Endothelial cell of umbilical vein (primary cell): ENCODE measurements at places on chromosomes 3 and 15. TPM values are rescaled to one million over a fixed set of nuclear protein-coding genes. Genes with fewer than 3 reads are reported as not detected.

- H3K4me1 ChIP-seq: no peaks in the 10 kb centered on the region
- no peak overlapping the region for H3K4me3 ChIP-seq
- no peaks in the 10 kb centered on the region for H3K36me3 ChIP-seq
These were observed 17.9 kb downstream of the PXK start for GRCh38 chr3:58350627-58351013.

NKTR gene
- 92.6 and 99.0 TPM in 2 replicates for total RNA-seq

GRCh38 chr3:176848431-176849214, 348.7 kb downstream of the TBL1XR1 start:
- no peaks in the 10 kb centered on the region for H3K4me1 ChIP-seq
- DNase-seq: no peak
- H3K36me3 ChIP-seq: no peaks in the 10 kb centered on the region
- H3K27ac ChIP-seq: no peak overlapping the region

- peak overlapping the region; percentile 93 for H3K4me3 ChIP-seq
- H3K36me3 ChIP-seq: no peaks in the 10 kb centered on the region
- H3K4me1 ChIP-seq: peaks cover 19% of the 10 kb centered on the region
- no peak for DNase-seq
- no peak overlapping the region for H3K27ac ChIP-seq
These were observed 2.0 kb downstream of the PDIA5 start for GRCh38 chr3:123068601-123069381.

P2RY1 gene
- total RNA-seq: 1.7 and 1.9 TPM in 2 replicates

KBTBD12 gene
- total RNA-seq: not detected in 2 replicates

UACA gene
- 270 and 292 TPM in 2 replicates for total RNA-seq

DNA sequence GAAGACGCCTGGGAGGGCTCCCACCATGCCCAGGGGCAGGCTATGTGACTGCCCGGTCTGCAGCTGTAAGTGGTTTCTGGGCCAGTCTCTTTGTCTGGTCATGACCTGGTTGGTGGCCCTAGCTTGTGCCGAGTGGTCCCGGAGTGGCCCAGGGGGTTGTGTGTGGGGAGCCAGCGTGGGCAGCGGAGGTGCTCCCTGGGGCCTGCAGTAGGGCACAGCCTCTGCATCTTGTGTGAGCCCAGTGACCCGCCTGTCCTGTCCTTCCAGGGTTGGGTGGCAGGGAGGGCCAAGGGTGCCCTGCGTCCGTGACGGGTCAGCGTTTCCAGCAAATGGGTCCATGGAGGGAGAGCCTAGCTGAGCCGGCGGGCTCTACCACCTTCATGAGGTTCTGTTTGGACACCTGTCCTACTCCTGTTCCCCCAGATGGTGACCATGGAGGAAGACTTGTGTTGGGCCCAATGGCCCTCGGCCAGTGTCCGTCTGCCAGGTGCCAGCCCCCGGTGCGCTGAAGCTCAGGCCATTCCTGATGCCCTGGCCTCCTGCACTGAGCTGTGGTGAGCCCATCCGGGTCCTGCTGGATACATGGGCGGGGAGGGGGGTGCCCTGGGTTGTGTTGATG, 215.4 kb downstream of the SNRPN start:
- H3K4me3 ChIP-seq: no peak overlapping the region
- H3K27ac ChIP-seq: no peak overlapping the region
- H3K27me3 ChIP-seq: no peaks in the 10 kb centered on the region
- H3K36me3 ChIP-seq: no peaks in the 10 kb centered on the region
- no peaks in the 10 kb centered on the region for H3K4me1 ChIP-seq
- DNase-seq: no peak

- no peak overlapping the region for H3K4me3 ChIP-seq
- no peaks in the 10 kb centered on the region for H3K4me1 ChIP-seq
- H3K27ac ChIP-seq: no peak overlapping the region
- H3K27me3 ChIP-seq: no peaks in the 10 kb centered on the region
These were observed 204.6 kb upstream of the CFAP20DC start for GRCh38 chr3:59254433-59254832.

- H3K4me3 ChIP-seq: no peak overlapping the region
- no peak overlapping the region for H3K27ac ChIP-seq
- no peak for DNase-seq
- H3K27me3 ChIP-seq: no peaks in the 10 kb centered on the region
These were observed 193.9 kb downstream of the ZNF621 start for GRCh38 chr3:40718681-40719080.

DNA sequence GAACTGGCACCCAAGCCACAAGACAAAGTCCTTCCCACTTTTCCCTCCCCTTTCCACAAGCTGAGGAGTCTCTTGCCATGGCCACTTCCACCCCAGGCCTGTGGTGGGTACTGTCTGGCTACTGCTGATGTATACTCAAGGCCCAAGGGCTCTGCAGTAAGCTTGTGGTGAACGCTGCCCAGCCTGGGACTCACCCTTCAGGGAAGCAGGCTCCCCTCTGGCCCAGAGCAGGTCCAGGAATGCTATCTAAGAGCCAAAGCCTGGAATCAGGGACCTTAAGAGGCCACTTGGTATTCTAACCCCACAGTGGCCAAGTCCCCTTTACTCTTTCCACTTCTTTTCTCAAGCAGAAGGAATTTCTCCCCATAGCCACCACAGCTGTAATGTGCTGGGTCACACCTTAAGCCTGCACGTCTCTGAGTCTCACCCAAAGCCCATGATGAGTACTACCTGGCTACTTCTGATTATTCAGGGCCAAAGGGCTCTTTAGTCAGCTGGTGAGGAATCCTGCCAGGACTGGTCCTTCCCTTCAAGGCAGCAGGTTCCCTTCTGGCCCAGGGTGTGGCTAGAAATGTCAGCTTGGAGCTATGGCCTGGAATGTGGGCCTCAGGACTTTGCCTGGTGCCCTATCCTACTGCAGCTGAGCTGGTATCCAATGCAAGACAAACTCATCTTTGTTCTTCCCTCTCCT, 4.0 kb downstream of the PATL2 start:
- no peak overlapping the region for H3K27ac ChIP-seq
- no peak overlapping the region for H3K4me3 ChIP-seq
- no peaks in the 10 kb centered on the region for H3K36me3 ChIP-seq
- peaks cover 4% of the 10 kb centered on the region for H3K4me1 ChIP-seq

GRCh38 chr3:105414841-105415240, 48.1 kb downstream of the ALCAM start:
- no peak overlapping the region for H3K27ac ChIP-seq
- peak; percentile 29 for DNase-seq
- H3K27me3 ChIP-seq: no peaks in the 10 kb centered on the region
- peaks cover 7% of the 10 kb centered on the region for H3K4me1 ChIP-seq
- no peaks in the 10 kb centered on the region for H3K36me3 ChIP-seq
- no peak overlapping the region for H3K4me3 ChIP-seq

- peak; percentile 34 for DNase-seq
- H3K27ac ChIP-seq: peak overlapping the region; percentile 99
- H3K4me3 ChIP-seq: peak overlapping the region; percentile 73
- peaks cover 64% of the 10 kb centered on the region for H3K4me1 ChIP-seq
- peaks cover 34% of the 10 kb centered on the region for H3K36me3 ChIP-seq
These were observed 2.5 kb downstream of the AMOTL2 start for GRCh38 chr3:134371542-134372324.

DNA sequence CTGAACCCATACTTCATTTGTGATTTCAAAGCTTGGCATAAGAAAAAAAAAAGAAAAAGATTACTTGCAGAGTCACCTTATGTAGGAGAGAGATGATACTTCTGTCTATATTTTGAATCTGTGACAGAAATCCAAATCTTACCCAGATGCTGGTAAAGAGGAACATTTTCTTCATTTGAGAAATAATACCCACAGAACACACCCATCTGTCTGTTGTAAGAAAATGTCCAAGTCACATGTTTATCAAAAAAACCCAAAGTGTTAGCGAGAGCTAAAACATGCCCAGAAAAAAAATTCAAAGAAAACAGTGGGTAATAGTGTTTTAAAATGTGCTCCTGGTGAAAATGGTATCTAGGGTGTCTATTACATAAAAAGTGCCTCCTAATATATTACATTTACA, 18.0 kb upstream of the RAP2B start:
- H3K4me1 ChIP-seq: peaks cover 39% of the 10 kb centered on the region
- H3K4me3 ChIP-seq: no peak overlapping the region
- DNase-seq: no peak
- no peaks in the 10 kb centered on the region for H3K36me3 ChIP-seq
- no peaks in the 10 kb centered on the region for H3K27me3 ChIP-seq

- H3K4me3 ChIP-seq: no peak overlapping the region
- no peak for DNase-seq
- no peaks in the 10 kb centered on the region for H3K4me1 ChIP-seq
These were observed 64.5 kb upstream of the CADPS start for GRCh38 chr3:62939707-62940106.

- no peaks in the 10 kb centered on the region for H3K36me3 ChIP-seq
- H3K4me3 ChIP-seq: no peak overlapping the region
- DNase-seq: no peak
- no peak overlapping the region for H3K27ac ChIP-seq
These were observed 207.0 kb upstream of the NSMCE3 start for GRCh38 chr15:29476503-29477080.

GRCh38 chr3:12484983-12485327, 675 bp downstream of the TSEN2 start:
- H3K27me3 ChIP-seq: no peaks in the 10 kb centered on the region
- H3K4me1 ChIP-seq: peaks cover 23% of the 10 kb centered on the region
- H3K27ac ChIP-seq: no peak overlapping the region
- no peaks in the 10 kb centered on the region for H3K36me3 ChIP-seq
- no peak for DNase-seq

- no peak overlapping the region for H3K27ac ChIP-seq
- H3K4me3 ChIP-seq: no peak overlapping the region
- H3K27me3 ChIP-seq: peaks cover 18% of the 10 kb centered on the region
These were observed 50.7 kb downstream of the ADCY5 start for GRCh38 chr3:123397921-123398785.

GRCh38 chr15:96336596-96337364, 6.3 kb downstream of the NR2F2 start:
- H3K27me3 ChIP-seq: no peaks in the 10 kb centered on the region
- peak; percentile 62 for DNase-seq
- H3K36me3 ChIP-seq: peaks cover 37% of the 10 kb centered on the region
- H3K27ac ChIP-seq: peak overlapping the region; percentile 89
- peak overlapping the region; percentile 99 for H3K4me3 ChIP-seq

DNA sequence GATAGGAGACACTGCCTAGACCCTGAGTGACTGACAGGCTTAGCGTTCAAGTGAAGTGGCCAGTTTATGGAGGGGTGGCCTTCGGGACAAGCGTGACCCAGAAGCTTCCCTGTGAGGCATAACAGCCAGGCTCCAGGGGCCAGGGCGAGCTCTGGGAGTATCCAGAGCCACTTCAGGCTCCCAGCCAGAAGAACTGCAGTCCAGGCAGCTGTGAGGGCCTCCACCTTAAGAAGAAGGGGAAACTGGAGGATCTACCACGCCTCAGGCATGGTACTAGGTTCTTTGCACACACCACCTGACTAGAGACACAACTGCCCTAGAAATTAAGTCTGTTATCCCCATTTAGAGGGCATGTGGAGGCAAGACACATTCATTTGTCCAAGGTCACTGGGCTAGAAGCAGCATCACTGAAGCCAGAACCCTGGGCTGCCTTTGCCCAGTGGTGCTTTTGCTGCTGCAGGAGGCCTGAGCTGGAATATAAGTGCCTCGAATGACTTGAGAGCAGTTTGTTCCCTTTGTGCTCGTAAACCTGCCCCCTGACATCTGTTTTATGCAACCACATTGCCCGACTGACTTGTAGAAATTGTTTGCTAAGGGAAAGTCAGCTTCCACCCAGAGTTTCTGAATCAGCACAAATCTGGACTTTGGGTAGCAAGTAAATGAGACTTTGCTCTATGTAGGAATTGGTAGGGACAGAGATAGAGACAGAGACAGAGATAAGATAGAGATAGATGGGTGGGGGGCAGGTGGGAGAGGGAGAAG, 23.3 kb downstream of the RASGRF1 start:
- H3K27ac ChIP-seq: no peak overlapping the region
- no peaks in the 10 kb centered on the region for H3K36me3 ChIP-seq
- DNase-seq: no peak
- H3K27me3 ChIP-seq: no peaks in the 10 kb centered on the region
- no peaks in the 10 kb centered on the region for H3K4me1 ChIP-seq

DNA sequence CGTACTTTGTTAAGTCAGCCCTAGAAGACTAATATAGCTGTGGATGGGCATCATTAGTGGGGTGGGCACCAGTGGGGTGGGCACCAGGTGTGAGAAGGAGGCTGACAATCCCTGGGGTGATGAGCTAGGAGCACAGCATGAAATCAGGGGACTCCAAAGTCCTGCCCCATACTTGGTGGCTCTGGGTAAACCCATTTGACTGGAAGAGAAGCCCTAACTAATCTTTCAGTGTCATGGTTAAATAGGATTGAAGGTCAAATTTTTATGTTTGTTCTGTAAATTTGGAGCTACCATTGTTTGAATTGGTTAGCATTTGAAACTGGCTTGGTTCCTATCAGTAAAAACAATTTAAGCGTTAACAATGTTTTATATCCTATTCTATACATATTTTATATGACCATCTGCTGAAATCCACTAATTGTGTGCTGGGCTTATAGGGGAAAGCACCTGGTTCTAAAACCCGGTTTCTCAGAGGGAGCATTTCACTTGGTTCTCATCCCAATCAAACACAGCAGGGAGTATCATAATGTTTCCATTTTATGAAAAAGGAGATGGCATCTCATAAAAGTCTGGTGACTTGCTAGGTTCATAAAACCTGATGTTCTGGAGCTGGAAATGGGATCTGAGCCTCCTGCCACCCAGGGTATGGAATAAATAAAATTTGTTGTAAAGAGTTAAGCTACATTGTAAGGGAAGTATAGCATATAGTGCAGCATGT, 87.7 kb upstream of the HACD2 start:
- H3K4me3 ChIP-seq: no peak overlapping the region
- H3K4me1 ChIP-seq: peaks cover 13% of the 10 kb centered on the region
- H3K27ac ChIP-seq: no peak overlapping the region

GRCh38 chr3:16428612-16429011, 84.9 kb downstream of the RFTN1 start:
- no peak overlapping the region for H3K27ac ChIP-seq
- no peaks in the 10 kb centered on the region for H3K27me3 ChIP-seq
- no peak overlapping the region for H3K4me3 ChIP-seq

ANKRD34C gene
- not detected in 2 replicates for total RNA-seq

- no peak overlapping the region for H3K4me3 ChIP-seq
- H3K27me3 ChIP-seq: no peaks in the 10 kb centered on the region
- peaks cover 9% of the 10 kb centered on the region for H3K36me3 ChIP-seq
- DNase-seq: peak; percentile 80
- H3K4me1 ChIP-seq: peaks cover 93% of the 10 kb centered on the region
These were observed 36.5 kb upstream of the SPTBN5 start for GRCh38 chr15:41930221-41930866.

DNA sequence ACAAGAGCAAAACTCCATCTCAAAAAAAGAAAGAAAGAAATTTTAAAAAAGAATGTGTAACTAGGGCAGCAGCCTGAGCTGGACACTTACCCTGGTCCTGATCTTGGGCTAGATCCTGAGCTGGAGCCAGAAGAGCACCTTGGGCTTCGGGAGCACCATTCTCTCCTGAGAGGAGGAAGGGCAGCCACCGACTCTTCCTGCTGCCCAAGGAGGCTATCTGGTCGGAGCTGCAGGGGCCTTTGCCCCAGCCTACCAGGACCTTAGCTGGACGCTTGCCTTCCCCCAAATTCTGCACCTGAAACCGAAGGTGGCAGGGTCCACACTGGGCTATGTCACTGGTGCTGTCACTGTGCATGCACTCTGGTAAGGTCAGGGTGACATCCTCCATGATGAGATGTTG, 6.9 kb upstream of the CAMKV start:
- no peaks in the 10 kb centered on the region for H3K4me1 ChIP-seq
- DNase-seq: no peak
- H3K27ac ChIP-seq: no peak overlapping the region
- no peaks in the 10 kb centered on the region for H3K36me3 ChIP-seq
- no peak overlapping the region for H3K4me3 ChIP-seq
- H3K27me3 ChIP-seq: no peaks in the 10 kb centered on the region

- no peak overlapping the region for H3K4me3 ChIP-seq
- peaks cover 27% of the 10 kb centered on the region for H3K27me3 ChIP-seq
- H3K27ac ChIP-seq: no peak overlapping the region
These were observed 230.4 kb downstream of the ABHD5 start for GRCh38 chr3:43921056-43921648.

HRG gene
- total RNA-seq: not detected in 2 replicates

- no peak overlapping the region for H3K27ac ChIP-seq
- no peak for DNase-seq
- no peaks in the 10 kb centered on the region for H3K27me3 ChIP-seq
These were observed 136.3 kb downstream of the DIPK2A start for GRCh38 chr3:144107923-144108322.
